ENCODE measurements at places on chromosomes 1 and 21.

DNA sequence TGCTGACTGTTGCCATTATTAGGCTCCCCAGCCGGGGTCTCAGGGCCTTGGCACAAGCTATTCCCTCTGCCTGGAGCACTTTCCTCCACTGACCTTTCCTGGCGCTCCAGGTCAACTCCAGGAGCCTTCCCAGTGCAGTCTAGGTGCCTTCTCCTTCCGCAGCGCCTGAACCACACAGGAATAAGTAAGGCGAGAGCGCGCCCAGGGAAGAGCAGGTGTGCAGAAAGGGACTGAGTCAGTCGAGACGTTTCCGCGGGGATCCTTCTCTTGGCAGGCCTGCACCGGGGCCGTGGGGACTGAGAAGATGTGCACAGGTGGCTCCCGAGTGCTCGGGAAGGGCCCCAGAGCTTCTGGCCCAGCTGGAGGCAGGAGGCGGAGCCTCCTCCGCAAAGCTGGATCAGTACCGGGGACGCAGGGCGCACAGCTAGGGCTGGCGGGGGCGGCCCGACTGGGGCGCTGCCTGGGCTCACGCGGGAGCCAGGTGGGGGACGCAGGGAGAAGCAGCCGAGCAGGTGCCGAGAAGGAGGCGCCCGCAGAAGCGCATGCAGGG, 765 bp upstream of the BMP8A start:
- DNase-seq = no peak

- DNase-seq = no peak
These were observed 26.4 kb upstream of the LRIG2 start for GRCh38 chr1:113046569-113046968.

GRCh38 chr1:207428783-207429182, 25.3 kb upstream of the CR2 start:
- DNase-seq = no peak

GRCh38 chr21:27464648-27465047, 497.8 kb upstream of the ADAMTS5 start:
- no peak for DNase-seq

GRCh38 chr1:178300352-178300699, 196.4 kb downstream of the CLEC20A start:
- DNase-seq = no peak

DNA sequence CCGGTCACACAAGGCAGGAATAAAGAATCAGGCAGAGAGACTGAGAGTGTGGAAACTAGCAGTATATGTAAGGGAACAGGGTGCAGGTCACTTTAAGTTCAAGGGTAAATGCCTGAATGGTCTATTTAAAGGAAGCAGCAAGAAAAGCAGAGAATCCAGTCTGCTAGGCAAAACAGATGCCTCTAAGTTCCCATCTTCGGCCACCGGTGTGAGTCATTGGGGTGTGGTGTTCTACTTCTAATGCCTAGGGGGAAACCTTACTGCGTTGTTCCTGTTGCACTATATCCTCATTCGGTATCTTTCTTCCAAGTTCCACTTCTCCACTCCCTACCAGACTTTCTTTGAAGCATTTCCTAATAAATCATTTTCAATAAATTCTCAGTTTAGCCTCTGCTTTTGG, 259.9 kb downstream of the HHIPL2 start:
- no peak for DNase-seq

DNA sequence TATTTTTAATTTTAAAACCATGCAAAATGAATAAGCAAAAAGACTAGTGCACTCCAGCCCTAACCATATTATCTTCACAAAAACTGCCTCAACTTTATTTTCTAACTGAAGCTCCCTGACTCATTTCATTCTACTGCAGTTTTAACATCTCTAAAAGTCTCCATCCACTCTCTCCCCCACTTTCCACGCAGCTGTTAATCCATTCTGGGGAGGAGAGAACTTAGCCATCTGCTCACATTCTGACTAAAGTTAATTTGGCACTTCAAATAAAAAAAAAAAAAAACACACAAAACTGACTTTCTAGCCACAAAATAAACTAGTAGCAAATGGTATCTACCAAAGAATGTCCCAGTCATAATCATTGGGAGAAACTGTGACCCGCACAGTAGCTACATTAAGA, 5.4 kb upstream of the MYBPHL start:
- DNase-seq = no peak

- DNase-seq = no peak
These were observed 51.5 kb downstream of the DNAI4 start for GRCh38 chr1:66873111-66873510.

GRCh38 chr1:66182551-66183178, 351.3 kb upstream of the SGIP1 start:
- DNase-seq = no peak

DNA sequence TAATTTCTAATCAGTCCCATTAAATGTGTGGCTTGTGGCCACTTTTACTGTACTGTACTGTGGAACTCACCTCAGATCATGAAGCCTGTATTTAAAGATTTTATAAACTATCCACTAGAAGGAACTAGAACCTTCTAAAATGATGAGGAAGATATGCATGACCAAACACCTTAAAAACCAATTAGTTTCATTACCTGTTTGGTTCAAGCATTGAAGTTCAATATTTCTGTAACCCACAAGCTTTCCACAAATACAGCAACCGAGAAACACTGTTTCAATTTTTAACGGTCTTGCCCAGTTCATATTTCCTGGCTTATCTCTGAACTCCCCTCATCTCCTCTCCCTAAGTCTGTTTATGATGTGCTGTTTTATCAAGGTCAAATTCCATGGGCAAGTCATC, 264.3 kb upstream of the PLD5 start:
- peak; percentile 48 for DNase-seq

DNA sequence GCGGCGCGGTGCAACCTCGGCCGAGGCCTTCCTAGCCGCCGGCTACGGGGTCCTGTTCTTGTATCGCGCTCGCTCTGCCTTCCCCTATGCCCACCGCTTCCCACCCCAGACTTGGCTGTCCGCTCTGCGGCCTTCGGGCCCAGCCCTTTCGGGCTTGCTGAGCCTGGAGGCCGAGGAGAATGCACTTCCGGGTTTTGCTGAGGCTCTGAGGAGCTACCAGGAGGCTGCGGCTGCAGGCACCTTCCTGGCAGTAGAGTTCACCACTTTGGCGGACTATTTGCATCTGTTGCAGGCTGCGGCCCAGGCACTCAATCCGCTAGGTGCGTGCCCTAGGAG, 379 bp downstream of the PPCS start:
- DNase-seq = no peak

DNA sequence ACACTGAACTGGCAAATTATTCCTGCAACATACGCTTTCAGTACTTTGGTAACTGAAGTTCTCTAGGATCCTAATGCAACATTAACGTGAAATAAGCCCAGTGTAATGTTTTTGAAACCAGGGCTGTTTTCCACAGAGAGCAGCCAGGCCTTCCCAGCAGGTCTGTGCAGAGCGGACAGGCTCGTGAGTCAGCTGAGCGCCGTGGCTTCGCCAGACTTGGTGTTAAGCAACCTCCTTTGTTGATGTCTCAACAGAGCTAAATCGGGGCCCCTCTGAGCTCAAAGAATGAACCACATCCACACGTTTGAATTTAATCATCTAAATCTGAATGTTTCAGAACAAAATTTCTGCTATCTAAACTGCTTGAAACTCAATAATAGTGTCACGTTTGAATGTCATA, 181.8 kb upstream of the FMN2 start:
- no peak for DNase-seq

GRCh38 chr1:38062361-38063288, 16.0 kb upstream of the POU3F1 start:
- DNase-seq = no peak

GRCh38 chr1:160884579-160884978, 401 bp downstream of the ITLN1 start:
- no peak for DNase-seq

GRCh38 chr1:78279051-78279450, 211.7 kb upstream of the PTGFR start:
- DNase-seq = no peak

DNA sequence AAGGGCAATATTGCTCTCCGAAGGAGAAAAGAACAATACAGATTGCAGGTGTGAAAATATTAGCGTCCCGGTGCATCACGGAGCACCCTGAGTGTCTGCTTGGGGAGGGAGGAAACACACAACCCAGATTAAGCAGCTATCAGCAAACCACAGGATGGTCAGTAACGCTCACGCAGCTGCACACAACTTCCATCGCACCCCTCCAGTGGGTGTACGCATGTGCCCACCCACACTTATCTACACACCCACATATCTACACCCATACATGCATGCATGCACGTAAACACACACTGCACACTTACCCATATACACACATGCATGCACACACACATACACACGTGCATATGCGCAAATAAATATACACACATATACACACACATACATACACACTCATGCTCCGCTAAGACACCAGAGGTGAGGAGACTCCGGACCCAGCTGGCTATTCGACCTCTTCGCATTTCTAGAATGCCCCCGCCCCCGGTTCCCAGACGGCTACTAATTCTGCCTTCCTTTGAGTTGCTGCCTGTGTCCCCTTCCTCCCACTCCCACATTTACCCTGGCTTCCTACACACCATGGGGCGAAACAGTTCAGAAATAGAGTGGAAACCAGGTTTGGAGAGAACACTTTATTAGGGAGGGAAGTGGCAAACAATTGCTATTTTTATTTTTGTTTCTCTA, 26.2 kb downstream of the ITPKB start:
- no peak for DNase-seq

GRCh38 chr1:2231532-2232254, 3.6 kb downstream of the SKI start:
- no peak for DNase-seq

DNA sequence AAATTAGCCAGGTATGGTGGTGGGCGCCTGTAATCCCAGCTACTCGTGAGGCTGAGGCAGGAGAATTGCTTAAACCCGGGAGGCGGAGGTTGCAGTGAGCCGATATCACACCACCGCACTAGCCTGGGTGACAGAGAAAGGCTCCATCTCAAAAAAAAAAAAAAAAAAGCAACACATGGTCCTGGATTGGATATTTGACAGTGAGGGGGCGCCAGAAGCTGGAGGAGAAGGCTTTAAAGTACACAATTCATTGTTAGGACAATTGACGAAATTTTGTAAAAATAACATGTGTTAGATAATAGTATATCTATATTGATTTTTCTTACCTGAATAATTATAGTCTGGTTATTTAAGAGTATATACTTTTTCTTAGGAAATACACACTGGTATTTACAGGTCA, 50.2 kb upstream of the USP25 start:
- DNase-seq = no peak

- DNase-seq = no peak
These were observed 262.4 kb downstream of the ST6GALNAC3 start for GRCh38 chr1:76336931-76337371.

- DNase-seq = no peak
These were observed 58.0 kb upstream of the IFNAR2 start for GRCh38 chr21:33171616-33172169.

- DNase-seq = no peak
These were observed 73.9 kb downstream of the MATN1 start for GRCh38 chr1:30649321-30649991.

DNA sequence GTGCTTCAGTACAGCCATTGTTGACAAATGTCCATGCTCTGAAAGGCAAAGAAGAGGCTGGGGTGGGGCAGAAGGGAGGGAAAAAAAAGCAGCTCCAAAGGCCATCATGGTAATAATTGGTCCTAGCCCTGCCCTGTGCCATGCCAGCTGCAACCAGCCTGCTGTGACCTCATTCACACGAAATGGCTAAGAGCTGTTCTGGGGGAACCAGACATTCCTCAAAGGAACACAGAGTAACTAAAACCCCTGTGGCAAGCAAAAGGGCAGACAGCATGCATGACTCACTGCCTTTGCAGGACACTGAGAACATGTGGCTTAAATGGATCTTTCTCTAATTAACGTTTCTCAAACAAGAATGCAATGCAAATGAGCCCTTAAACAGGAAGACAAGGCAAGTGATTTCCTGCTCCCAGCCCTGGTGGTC, 42.3 kb downstream of the STYXL2 start:
- no peak for DNase-seq

- DNase-seq = no peak
These were observed 1.1 kb downstream of the IGSF3 start for GRCh38 chr1:116666187-116667077.

DNA sequence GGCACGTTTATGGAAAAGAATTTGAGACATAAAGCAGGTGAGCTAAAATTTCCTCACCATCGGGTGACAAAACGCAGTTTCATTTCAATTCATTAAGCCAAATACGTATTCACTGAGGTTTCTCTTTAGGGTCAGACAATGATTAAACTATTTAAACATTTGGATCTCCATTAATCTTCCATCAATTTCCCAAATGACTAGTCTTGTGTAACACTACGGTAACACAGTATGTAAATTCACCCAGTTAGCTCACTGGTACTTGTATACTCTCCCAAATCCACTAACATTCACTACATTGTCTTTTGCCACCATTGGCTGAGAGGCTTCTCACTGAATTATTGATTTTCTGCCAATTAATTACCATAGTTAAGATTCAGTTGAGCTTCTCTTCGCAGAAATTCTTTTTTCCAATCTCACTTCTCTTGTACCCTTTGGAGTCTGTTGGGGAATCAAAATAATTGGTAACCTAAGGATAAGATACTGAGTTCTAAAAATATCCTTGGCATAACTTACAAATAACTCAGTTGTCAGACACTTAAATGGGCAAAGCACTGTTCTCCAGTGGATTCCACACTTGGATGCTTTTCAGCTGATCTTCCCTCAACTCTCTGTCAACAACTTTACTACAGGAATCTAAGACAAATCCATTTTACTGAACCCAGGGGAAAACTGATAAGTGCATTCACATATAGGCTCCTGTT, 40.7 kb downstream of the SIPA1L2 start:
- no peak for DNase-seq

DNA sequence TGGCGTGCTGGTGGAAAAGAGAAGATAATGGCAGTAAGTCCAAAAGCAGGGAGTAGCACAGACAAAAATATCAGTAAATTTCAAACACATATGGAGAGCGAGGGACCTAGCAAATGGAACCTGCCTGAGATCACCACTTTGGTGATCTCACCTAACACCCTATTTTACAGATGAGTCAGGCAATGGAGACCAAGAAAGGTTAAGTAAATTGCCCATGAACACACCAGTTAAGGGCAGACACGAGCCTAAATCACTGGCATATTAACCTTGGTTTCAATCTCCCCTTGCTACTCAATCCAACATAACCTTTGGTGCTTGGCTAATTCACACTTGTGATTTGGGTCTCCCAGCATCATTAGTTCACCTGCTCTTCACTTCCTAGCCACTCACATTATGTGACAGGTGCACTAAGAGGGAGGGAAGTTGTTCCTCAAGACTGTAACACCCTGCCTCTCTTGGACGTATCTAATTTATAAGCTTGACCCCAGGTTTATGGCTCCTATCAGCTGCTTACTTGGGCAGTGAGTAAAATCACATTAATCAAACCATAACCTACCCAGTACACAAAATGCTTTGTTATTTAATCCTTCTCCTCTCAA, 11.5 kb downstream of the ZNF697 start:
- no peak for DNase-seq
